Mucosa of descending colon (tissue), 3 donors: ENCODE measurements at places on chromosomes 3 and 15. TPM values are rescaled to one million over a fixed set of nuclear protein-coding genes. Genes with fewer than 3 reads are reported as not detected.

SLC4A7 gene
- 22.7 TPM for total RNA-seq

ATP13A5 gene
- total RNA-seq, result 0.41 TPM

CCR8 gene
- total RNA-seq, result 0.36 TPM

GOLGA8J gene
- not detected for total RNA-seq

SEMA3B gene
- 129 TPM for total RNA-seq

NR2E3 gene
- 0.60 TPM for total RNA-seq

ITIH1 gene
- not detected for total RNA-seq

EXOG gene
- 13.0 TPM for total RNA-seq

TIMP4 gene
- total RNA-seq, result 1.2 TPM

ACKR2 gene
- total RNA-seq, result 4.7 TPM

FYCO1 gene
- total RNA-seq, result 76.5 TPM

SRGAP3 gene
- 8.6 TPM for total RNA-seq

PATL2 gene
- total RNA-seq, result 4.4 TPM

CGNL1 gene
- 3.9 TPM for total RNA-seq

SPINK8 gene
- not detected for total RNA-seq
